ENCODE measurements at places on chromosomes 3 and 15.
A peak's percentile ranks its signal among the peaks of the same experiment; 100 is the strongest.

- DNase-seq = no peak
Measured at GRCh38 chr15:100680726-100681125, 78.3 kb downstream of the ASB7 start.

DNA sequence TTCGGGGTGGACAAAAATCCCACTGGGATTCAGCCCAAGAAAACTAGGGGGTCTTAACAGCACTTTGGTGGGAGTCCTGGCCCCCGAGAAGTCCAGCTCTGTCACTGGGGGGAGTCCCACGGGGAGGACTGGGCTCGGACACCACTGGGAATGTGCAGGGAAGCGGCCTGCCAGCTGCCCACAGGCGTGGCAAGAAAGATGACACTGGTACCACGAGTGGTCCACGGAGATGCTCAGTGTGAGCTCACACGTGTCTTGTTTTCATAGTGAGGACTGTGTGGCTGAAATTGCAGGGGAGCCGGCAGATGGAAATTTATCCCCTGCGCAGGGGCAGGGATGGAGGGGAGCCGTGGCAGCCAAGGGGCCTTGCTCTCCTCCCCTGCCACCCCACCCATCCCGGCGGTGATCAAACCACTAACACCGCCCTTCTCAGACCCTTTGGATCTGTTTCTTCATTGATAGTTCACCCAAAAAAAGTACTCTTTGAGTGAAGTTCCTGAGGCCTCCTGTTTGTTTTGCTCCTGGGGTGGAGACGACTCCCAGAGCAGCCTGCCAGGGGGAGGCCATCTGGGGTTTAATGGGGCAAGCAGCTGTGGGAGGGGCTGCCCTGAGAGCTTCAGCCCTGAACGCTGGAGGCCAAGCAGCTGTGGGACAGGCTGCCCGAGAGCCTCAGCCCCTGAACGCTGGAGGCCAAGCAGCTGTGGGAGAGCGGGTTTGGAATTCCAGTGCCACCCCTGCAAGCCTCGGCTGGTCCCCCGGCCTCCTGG is 130.9 kb downstream of the LRRK1 start:
- no peak for DNase-seq

- no peak for DNase-seq
Measured at GRCh38 chr3:24628523-24629258, 134.0 kb upstream of the THRB start.

DNA sequence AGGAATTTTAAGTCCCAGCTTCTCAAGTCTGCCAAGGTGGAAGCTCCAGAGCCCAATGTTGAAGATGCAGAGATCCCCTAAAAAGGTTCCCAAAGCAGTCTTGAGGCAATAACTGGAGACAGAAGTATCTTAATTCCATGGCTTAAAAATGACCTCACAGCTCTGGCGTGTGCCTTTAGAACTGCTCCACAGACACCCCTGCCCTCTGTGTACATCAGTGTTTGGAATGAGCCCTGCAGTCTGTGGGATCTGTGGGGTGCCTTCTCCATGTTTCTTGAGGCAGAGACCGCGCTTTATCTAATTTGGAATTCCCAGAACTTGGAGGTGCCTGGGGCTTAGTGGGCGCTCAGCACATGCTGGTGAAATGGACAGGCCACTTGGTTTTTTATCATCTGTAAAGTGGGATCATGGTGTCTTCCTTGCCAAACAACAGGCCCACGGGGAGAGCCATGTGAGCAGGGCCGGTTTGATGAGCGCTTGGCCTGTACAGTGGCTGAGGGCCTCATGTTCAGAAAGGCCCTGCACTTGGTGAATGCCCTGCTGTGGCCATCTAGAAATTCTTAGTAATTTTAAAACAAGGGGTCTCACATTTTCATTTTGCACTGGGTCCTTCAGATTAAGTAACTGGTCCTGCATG is 7.1 kb downstream of the ITGA11 start:
- no peak for DNase-seq

DNA sequence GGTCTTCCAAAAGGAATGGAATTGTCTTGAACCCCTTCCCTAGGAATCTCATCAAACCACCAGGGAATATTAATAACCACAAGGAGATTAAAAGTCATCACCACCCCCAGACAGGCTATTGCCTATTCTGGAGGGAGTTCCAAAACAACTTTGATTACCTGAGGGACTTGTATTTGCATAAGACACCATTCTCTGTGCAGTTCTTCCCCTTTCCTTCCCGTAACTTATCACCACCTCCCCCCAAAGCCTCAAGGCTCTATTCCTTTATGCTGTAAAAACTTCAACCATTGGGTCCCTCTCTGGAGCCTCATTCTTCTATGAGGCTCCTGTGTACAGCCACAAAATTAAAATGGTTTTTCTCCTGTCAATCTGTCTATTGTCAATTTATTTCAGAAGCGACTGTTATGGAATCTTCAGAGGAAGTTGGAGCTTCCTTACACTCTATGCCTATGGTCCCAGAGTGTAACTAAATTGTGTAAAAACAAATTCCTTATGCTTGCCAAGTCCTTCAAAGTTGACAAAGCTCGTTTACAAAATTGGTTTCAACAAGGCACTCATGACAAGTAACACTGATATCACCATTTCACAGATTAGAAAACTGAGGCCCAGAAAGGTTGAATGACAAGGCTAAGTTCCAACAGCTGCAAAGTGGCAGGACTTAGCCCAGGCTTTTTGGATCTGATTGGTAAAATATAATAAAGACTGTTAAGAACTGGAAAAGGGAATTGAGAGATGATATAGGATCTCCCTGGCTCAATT is 68.3 kb upstream of the HERC1 start:
- no peak for DNase-seq

GRCh38 chr15:56040081-56041035 is 46.9 kb upstream of the NEDD4 start:
- DNase-seq = peak; percentile 90

GRCh38 chr3:48708481-48708889 is 8.5 kb downstream of the IP6K2 start:
- no peak for DNase-seq

DNA sequence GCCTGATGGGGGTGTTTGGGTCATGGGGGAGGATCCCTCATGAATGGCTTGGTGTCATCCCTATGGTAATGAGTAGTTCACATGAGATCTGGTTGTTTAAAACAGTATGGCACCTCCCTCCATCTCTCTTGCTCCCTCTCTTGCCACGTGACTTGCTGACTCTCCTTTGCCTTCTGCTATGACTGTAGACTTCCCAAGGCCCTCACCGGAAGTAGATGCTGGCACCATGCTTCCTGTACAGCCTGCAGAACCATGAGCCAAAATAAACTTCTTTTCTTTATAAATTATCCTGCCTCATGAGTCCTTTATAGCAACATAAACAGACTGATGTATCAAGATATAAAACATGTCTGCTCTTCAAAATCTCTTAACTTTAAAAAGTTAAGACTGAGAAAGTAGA is 96.1 kb downstream of the TFDP2 start:
- DNase-seq = no peak

GRCh38 chr3:69008980-69009379 is 4.5 kb downstream of the EOGT start:
- no peak for DNase-seq

DNA sequence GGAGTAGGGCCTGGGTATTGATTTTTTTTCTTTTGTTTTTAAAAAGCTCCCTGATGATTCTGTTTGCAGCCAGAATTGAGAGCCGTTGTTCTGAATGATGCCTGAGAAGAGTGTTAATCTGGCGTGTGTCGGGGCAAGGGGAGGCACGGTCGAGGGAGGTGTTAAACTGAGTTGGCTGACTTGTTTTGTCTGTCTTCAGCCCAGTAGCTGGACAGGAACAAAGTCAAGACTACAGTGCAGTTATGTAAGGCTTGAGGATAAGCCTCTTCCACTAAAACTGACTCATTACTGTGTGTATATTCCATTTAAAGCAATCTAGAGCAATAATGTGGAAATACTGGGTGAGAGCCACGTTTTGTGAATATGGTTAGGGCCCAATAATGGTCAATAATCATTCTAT is 119.0 kb upstream of the DLG1 start:
- DNase-seq = no peak

DNA sequence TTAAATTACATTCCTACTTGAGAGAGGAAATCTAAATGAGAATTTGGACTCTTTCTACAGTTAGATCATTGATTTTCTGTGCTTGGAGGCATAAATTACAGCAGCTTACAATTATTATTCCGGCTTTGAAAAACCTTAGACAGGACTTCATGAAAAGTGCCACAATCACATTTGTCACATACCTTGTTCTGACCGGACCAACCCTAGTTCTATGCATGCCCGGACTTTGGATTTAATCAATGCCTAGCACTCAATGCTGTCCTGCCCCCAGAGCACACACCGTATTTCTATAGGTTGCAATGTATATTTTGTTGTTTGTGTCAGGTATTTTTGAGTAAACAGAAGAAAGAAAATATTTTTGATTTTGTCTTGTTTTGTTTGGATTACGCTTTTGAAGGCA is 424.7 kb upstream of the PDZRN3 start:
- no peak for DNase-seq

DNA sequence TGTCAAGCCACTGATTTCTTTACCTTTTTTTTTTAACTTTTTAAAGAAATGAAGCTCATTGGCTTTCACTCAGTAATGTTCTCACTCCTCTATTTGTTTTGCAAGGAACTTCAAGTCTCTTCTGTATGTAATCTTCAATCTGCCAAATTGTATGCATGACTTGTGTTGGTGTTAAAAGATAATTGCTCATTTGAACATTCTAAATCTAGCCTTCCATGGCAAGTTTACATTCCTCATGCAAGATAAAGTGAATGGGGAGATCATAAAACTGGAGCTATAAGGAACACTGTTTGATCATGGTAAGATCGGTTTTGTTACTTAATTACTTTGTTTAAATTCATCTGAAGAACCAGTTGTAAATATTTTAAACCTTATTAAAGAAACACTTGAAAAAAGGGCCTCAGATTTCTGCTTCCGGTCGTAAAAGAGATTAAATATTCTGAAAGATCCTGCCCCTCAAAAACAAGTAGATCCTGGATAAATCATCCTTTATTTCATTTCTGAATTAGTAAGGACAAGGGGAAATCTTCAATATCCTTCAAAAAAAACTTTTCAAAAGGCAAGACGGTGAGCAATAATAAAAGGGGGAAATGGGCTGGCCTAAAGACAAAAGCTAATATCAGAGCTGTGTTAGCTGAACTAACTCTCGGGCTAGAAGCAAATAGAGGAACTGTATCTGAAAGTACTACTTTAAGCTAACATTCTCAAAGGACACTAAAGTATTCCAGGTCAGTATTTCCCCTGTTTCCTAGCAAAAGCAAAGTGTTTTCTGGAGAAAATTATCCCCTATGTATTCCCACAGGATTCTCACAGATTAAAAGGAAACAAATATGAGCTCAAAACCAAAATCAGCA is 107.0 kb upstream of the ATP11B start:
- DNase-seq = no peak

- DNase-seq = no peak
Measured at GRCh38 chr3:195918176-195918575, 9.8 kb upstream of the TNK2 start.

- DNase-seq = no peak
Measured at GRCh38 chr3:128413003-128413370, 53.7 kb downstream of the DNAJB8 start.

- DNase-seq = no peak
Measured at GRCh38 chr3:132623646-132624045, 26.6 kb downstream of the ACKR4 start.

Measured in amniotic stem cell (primary cell).